ENCODE measurements at places on chromosomes 16 and 17.

- no peak for DNase-seq
Observed at GRCh38 chr17:8918807-8919465, 46.6 kb downstream of the PIK3R5 start.

- no peak for DNase-seq
Observed at GRCh38 chr17:65678546-65678945, 117.1 kb upstream of the AXIN2 start.

- no peak for DNase-seq
Observed at GRCh38 chr17:37131669-37132611, 183.2 kb downstream of the AATF start.

GRCh38 chr17:55093353-55093752, 124.8 kb downstream of the STXBP4 start:
- no peak for DNase-seq

DNA sequence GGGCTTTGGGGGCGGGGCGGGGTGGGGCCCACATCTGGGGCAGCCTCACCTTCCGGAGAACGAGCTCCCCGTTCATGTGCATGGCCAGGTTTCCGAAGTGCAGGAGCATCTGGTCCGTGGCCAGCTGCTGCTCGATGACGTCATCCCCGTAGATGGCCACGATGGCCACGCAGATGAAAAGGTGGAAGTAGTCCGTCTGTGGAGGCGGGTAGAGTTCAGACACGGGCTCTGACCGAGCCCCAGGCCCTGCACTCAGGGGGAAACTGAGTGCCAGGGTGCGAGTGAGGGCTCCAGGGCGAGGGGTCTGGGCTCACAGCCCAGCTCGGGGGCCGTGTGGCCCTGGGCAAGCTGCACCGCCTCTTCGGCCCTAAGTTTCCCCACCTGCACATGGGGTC, 93.7 kb downstream of the TBC1D16 start:
- DNase-seq = no peak

- DNase-seq = no peak
Observed at GRCh38 chr16:26816885-26817571, 249.7 kb upstream of the C16orf82 start.

DNA sequence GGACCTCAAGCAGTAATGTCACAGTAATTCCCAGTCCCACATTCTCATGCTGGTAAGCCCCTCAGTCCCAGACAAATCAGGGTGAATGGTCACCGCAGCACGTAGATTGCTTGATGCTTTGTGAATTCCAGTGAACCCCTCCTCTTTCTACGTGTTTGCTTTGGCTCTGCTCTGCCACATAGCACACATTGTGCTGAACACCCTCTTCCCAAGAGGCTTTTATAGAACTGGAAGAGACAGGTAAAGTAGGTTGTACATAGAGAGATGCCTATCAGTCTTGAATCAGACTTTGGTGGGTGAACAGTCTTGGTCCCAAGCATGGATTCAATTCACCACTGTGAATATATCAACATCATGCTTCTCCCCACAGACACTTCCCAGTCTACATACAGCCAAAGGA, 579 bp upstream of the KRTAP9-6 start:
- DNase-seq = no peak

- no peak for DNase-seq
Observed at GRCh38 chr17:33954597-33954996, 300.5 kb upstream of the CCL2 start.

GRCh38 chr17:27338536-27338985, 44.6 kb downstream of the WSB1 start:
- DNase-seq = no peak

DNA sequence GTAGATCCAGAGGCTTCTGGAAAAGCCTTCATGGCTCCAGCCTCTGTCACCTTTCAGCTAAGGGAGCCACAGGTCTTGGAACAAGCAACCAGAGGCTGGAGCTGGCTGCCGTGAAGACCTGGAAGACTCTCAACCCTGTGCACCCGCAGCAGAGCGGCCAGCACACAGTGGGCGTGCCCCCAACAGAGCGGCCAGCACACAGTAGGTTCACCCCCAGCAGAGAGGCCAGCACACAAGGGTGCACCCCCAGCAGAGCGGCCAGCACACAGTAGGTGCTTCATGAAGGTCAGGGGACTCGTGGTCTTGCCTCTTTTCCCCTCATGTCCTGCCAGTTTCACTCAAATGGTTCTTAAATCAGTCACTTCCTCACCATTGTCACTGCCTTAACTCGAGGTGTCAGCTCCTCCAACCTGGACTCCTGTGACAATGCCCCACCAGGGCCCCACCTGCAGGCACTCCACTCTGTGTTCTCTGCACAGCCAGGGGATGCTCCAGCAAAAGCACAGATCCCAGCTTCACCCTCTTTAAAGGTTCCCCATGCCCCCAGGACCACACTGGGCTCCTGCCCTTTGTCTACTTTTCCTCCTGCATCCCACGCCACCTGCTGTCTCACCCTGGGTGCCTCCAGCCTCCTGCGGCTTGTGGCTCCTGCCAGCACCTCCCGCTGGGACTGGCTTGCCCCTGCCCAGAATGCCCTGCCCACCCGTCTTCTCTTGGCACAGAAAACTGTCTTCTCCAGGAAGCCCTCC, 42.4 kb upstream of the DOC2B start:
- no peak for DNase-seq

GRCh38 chr17:3750926-3751325, 27.2 kb downstream of the HASPIN start:
- DNase-seq = no peak

DNA sequence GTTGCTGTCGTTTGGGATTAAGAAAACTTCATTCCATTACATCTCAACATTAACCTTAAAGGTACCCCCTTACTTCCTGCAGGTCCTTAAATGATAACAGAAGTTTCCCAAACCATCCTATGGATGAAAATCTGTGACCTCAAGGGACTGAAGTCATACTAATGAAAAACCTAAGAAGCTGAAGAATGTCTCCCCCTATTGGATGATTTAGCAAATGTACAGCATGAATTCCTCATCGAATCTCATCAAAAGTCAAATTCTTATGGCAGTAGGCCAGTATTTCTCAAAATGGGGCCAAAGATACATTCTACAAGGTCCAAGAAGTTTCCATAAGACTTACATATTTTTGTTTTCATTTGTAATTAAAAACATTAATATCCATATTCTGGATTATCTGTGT, 13.5 kb downstream of the SCO1 start:
- no peak for DNase-seq

DNA sequence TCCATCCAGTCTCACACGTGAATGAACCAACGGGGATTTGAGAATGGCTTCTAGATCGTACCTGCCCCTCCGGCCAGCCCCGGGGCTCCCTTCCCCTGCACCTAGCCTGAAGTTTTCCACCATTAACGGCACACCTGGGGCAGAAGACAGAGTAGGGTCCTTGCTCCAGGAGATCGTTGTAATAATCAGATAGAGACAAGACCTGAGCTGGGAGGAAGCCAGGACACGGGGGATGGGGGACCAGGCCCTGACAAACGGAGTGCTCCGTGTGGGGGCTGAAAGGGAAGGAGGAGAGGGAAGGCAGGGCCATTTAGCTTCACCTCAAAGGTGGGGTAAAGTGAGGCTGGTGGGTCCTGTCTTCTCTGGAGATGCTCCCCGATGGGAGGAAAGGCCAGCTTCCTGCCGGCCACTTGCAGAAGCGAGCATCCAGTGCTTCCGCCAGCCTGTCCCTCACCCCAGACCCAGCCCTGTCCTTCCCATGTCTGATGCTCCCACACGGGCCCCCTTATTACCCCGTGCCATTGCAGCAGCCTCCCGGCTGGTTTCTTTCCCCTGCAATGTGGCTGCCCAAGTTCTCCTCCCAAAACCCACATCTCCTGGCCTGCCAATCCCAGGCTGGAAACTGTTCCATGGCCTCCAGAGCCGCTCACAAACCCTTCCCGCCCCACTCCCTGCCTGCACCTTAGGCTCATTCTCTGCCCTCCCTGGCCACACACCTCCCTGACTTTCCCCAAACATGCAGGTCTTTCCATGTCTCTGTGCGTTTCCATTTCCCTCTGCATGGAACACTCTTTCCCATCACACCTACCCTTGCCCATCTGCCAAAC, 79.3 kb downstream of the MRC2 start:
- DNase-seq = no peak

GRCh38 chr17:1729966-1730325, 5.4 kb downstream of the WDR81 start:
- no peak for DNase-seq

- no peak for DNase-seq
Observed at GRCh38 chr17:64256913-64257807, 5.9 kb downstream of the TEX2 start.

DNA sequence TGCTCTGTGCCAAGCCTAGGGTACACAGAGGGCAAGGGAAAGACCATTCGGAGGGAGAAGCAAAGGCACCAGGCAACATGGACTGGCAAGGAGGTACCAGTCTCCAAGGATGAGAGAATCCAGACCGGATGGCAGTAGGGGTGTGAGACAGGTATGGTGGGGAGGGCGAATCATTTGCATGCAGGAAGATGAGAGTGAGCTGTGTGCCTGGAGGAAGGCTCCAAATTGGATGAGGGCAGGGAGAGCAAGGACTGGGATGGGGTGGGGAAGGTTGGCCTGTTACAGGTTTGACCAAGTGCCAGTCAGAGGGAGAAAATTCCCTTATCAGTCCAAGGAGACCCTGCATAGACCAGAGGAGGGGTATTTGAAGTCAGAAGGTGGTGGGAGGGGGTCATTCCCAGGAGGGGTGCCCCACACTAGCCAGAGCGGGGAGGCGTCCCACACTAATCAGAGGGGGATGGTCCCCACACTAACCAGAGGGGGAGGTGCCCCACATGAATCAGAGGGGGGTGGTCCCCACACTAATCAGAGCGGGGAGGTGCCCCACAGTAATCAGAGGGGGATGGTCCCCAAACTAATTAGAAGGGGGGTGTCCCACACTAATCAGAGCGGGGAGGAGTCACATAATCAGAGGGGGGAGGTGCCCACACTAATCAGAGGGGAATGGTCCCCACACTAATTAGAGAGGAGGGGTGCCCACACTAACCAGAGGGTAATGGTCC, 737 bp downstream of the CANT1 start:
- DNase-seq = no peak

- DNase-seq = no peak
Observed at GRCh38 chr17:12591021-12591735, 74.5 kb upstream of the MYOCD start.

GRCh38 chr17:82930043-82930923, 90.5 kb upstream of the ZNF750 start:
- no peak for DNase-seq

DNA sequence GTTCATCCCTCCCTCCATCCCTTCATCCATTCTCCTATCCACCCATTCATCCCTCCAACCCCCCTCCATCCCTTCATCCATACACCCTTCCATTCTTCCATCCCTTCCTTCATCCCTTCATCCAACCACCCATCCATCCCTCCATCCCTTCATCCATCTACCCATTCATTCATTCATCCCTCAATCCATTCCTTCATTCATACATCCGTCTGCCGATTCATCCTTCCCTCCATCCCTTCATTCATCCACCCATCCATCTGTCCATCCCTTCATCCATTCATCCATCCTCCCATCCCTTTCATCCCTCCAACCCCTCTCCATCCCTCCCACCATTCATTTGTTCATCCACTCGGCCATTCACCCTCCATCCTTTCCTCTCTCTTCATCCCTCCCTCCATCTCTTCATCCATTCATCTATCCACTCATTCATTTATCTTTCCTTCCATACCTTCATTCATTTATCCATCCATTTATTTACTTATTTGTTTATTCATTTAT, 95.7 kb downstream of the FOXL1 start:
- no peak for DNase-seq

Data from activated CD8-positive, alpha-beta memory T cell treated with anti-CD3 and anti-CD28 coated beads for 4 hours (primary cell).